ENCODE measurements at places on chromosomes 12 and 14.
A peak's percentile ranks its signal among the peaks of the same experiment; 100 is the strongest.

DNA sequence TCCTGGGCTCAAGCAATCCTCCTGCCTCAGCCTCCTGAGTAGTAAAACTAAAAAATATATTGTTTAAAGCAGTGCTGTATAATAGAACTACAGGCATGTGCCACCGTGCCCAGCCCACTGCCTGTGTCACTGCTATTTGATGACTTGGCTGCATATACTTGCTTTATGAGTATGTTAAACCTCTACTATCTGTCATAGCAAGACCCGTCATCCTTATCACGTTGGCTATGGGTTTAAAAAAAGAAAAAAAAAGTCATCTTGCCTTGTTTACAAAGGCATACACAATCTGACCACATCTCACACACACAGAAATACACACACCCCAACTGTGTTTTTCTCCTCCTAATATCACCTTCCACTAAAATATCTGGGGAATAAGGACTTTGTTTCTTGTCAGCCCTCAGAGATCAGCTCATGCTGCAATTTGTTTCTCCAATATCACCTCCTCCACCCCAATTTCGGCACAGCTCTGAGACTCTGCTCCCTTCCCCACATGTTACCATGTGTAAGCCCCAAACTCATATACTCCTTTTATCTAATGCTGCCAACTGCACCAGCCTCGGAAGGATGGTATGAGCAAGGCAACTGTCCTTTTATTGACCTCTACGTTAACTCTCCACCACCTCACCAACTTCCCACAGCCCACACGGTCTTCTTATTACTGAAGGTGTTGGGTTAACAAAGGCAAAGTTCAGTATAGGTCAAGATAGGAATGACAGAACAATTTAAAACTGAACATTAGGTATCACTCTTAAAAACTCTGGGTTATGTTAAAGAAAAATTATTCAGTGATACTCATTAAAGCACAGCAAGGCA is 802 bp upstream of the TMPRSS12 start:
- DNase-seq = no peak

GRCh38 chr14:33764876-33765650 is 185.8 kb downstream of the EGLN3 start:
- peak; percentile 64 for DNase-seq

GRCh38 chr12:400828-401227 is 616 bp upstream of the CCDC77 start:
- DNase-seq = no peak

DNA sequence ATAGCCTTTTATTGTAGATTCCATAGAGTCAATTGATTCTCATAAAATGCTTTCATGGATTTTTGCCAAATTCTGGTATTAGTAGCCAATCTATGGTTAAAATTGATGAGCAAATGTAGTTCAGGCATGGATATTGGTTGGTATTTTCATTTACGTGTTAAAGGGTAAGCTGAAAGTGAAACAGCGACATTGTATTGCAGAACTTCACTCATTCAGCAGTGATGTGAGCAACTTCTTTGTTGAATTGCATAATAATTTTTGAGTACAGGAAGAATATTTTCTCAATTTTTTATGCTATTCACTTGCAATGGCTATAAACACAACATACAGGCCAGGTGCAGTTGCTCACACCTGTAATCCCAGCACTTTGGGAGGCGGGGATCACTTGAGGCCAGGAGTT is 24.2 kb upstream of the FAM222A start:
- DNase-seq = no peak

- no peak for DNase-seq
These were observed 4.9 kb downstream of the PLEKHG3 start for GRCh38 chr14:64709126-64709525.

- no peak for DNase-seq
These were observed 36.3 kb upstream of the ALDH2 start for GRCh38 chr12:111730420-111730819.

DNA sequence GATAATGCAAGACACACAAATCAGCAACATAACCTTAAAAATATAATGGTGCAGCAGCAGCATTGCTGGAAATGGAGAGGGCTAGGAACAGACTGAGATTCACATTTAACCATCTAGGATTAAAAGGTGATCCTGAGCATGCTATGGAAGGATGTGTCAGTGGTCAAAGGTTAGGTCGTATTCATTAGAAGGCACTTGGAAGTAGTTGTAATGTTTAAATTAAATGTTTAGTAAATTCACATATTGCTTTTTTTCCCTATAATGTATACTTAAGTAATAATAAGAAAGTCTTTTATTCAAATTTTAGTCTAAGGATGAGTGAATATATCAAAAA is 368.6 kb upstream of the PDE3A start:
- no peak for DNase-seq

- no peak for DNase-seq
These were observed 96.3 kb downstream of the C12orf75 start for GRCh38 chr12:105426766-105427165.

- no peak for DNase-seq
These were observed 53.7 kb downstream of the RNF34 start for GRCh38 chr12:121453629-121454028.

- DNase-seq = no peak
These were observed 14.7 kb downstream of the SERPINA1 start for GRCh38 chr14:94373708-94374107.

GRCh38 chr12:49019443-49020324 is 1.1 kb upstream of the PRKAG1 start:
- DNase-seq = no peak

DNA sequence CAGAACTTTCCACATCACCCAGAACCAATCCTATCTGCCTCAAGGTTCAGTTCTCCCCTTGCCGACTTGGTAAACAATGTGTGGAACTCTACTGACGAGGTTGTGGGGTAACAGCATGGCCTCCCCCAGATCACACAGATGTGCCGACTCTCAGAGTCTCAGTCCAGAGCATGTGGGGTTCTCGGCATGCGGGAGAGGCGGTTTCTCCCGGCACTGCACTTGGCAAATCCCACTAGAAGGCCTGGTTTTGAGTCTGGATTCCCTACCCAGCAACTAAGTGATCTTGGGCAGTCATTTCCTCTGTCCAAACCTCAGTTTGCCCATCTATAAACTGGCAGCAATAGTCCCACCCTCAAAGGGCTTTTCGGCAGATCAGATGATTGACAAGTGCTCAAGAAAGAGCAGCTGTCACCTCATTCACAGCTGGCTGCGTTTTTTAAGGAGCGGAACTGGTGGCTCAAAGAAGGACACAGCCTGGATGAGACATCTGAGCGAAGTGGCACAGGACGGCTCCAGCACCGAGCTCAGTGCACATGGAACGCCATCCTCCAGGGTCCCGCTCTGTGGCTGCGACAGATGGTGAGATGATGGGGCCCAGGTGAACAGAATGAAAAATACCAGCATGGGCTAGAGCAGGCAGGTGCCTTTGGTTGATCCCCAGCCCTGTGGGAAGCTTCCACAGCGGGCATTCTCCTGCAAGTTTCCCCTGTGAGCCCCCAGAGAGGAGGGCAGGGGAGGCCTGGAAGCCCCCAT is 7.3 kb downstream of the TESC start:
- DNase-seq = no peak

DNA sequence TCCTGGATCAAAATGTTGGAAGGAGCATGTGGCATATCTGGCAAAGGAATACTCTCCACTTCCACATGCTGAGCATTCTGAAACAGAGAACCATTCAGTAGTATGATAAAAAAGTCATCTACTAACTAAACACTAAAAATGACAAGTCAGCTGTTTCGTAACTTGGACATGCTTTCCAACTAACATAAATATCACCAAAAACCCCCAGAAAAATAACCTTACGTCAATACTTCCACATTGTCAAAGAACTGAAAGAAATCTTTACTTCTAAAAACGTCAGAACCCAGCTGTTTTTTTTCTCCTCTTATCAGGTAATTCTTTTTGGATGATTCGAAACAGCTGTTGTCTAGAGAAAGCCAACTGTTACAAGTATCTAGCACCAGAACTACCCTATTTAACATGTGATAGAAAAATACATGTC is 8.2 kb downstream of the WBP11 start:
- DNase-seq = no peak

GRCh38 chr12:74644681-74645080 is 107.0 kb downstream of the ATXN7L3B start:
- DNase-seq = no peak

GRCh38 chr12:88893801-88894200 is 313.5 kb upstream of the KITLG start:
- no peak for DNase-seq

DNA sequence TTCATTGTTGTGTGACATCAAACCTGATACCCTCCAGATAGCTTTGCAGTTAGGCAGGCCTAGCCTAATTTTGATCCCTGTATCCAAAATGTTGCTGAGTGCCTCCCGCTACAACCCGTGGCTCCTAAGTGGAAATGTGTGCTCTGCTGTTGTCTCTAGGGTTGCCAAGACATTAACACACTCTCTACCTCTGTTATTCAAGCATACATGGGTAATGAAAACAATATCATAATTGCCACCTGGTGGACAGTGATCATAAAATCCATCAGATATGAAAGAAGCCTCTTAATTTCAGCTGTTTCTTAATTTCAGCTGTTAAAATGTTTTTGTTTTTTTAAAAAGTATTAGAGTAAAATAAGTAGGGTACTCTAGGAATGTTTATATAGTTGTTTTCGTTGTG is 93.5 kb downstream of the PLEKHA5 start:
- DNase-seq = no peak

- DNase-seq = no peak
These were observed 87.3 kb downstream of the SLC41A2 start for GRCh38 chr12:104870797-104871196.

DNA sequence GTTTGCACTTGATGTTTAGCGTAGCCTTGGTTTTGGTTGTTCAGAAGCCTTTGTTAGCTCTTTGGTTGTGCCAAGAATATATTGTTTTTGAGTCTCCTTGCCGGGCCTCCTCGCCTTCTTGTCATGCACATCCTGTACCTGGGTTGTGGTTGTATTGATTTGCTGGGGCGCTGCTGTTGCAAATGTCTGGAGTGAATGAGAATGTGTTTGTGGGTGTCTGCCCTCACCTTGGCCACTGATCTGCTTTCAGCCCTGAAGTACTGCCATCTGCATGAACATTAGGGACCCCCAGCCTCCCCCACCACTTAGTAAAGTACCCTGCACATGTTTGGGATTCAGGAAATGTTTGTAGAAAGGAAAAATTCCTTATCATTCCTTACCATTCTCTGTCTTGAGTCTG is 16.5 kb downstream of the PRKCH start:
- no peak for DNase-seq

GRCh38 chr14:49992901-49993339 is 100.0 kb downstream of the ARF6 start:
- DNase-seq = no peak

DNA sequence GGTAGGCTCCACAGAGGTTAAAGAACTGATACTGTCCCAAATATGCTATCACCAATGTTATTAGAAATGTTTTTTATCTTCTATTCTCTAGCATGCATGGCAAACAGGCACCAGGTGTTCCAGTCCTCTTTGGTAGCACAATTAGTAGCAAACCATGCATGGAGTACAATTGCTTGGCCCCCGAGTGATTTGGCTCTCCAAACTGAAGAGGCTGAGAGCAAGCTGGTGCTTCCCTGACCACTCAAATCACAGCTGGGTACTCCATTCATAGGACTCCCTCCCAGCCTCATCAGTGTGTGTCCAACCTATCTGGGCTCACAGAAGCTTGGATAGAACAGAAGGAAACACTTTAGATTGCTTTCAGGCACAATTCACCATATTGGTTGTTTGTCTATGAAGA is 93.4 kb downstream of the DIO2 start:
- DNase-seq = no peak

- DNase-seq = no peak
These were observed 164.5 kb downstream of the SLC38A4 start for GRCh38 chr12:46661110-46661845.

DNA sequence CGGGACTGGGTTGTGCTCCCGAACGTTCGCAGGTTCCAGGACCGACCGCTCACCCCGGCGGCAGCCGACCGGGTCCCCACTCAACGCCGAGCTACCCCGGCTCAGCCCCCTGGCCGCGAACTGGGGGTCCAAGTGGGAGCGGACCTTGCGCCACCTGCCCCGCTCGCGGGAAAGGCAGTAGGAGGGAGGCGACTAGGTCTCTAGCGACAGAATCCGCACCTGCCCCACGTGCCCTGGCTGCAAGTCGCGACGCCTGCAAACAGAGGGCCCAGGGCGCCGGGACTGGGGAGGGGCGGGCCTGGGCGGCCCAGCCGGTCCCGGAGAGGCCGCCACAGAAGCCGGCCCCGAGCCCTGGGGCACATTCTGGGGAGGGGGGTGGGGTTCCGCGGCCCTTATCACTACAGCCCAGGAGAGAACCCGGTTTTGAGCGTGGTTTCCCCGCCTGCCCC is 239.2 kb upstream of the CPNE8 start:
- no peak for DNase-seq

DNA sequence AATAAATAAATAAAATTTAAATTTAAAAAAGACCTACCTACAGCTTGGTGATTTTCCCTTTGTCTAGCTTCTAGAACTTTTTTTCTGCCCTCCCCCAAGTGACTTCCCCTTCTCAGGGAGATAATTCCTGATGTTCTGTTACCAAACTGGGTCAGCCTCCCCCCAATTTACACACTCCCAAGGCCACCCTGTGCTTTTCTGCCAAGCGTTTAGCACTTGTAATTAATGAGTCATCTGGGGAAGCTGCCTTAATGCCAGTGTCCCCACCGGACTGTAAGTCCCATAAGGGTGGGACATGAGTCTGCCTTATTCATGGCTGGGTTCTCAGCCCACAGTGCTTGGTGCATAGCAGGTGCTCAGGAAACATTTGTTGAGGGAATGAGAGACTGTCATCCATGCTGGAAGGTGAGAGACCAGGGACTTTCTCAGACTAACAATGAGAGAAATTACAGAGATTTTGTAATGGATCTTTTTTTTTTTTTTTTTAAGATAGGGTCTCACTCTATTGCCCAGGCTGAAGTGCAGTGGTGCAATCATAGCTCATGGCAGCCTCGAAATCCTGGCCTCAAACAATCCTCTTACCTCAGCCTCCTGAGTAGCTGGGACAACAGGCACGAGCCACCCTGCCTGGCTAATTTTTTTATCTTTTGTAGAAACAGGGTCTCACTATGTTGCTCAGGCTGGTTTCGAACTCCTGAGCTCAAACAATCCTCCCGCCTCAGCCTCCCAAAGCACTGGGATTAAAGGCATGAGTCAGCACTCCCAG is 106.8 kb downstream of the PHETA1 start:
- DNase-seq = no peak

GRCh38 chr14:87066221-87066817 is 926.7 kb downstream of the GALC start:
- no peak for DNase-seq

DNA sequence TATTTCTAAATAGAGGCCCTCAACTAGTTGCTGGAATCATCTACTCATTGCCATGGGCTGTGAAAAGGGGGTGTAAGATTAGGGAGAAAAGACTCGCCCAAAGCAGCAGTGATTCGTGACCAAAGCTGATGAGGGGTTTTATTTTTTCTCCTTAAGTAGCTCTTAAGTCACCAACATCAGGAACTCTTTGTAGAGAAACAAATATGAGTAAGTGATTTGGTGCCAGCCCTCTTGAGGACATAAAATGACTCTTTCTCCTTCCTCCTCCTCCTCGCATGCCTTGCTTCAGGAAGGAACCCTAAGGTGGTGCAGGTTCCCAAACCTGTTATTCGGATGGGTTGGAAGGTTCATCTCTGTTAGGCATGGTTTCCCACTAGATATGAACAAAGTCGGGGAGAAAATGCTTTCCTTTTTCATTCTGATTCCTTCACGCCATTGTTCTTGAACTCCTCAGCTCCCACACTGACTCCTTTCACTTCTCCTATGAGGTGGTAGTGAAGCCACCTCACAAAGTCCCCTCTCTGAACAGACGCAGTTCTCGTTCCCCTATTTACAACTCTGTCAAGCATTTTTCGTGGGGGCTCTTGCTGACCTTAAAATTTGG is 113.4 kb downstream of the ETV6 start:
- no peak for DNase-seq
